Stimulated activated naive B cell treated with anti-CD40 and anti-IgM and Interleukin-4, amounts not matched to agents 10 μg/mL and 1 μg/mL and 100 μg/mL, for 72 hours (primary cell): ENCODE measurements at places on chromosomes 7 and 10.

DNA sequence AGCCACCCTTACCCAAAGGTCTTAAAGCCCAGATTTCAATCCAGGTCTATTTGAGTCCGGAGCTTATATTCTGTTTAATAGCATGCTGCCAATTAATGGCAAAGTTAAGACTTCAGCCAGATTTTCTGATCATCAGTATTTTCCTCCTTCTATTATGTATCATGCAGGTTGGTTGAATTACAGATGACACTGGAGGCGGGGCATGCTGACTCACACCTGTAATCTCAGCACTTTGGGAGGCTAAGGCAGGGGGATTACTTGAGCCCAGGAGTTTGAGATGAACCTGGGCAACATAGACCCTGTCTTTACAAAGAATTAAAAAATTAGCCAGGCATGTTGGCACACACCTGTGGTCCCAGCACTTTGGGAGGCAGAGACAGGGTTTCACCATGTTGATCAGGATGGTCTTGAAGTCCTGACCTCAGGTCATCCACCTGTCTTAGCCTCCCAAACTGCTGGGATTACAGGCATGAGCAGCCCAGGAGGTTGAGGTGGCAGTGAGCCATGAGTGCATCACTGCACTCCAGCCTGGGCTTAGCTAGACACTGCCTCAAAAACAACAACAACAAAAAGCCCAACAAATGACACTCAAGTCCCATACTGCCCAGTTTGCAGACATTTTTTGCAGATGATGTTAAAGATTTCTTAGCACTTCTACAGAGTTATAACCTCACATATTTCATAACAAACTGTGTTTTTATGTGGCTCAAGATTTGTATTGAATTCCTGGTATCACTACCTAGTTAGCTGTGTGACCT, 62.5 kb downstream of the MCU start:
- H3K27ac ChIP-seq, result no peak overlapping the region
- H3K4me3 ChIP-seq, result no peak overlapping the region
- H3K36me3 ChIP-seq, result no peaks in the 10 kb centered on the region
- peaks cover 9% of the 10 kb centered on the region for H3K4me1 ChIP-seq

DNA sequence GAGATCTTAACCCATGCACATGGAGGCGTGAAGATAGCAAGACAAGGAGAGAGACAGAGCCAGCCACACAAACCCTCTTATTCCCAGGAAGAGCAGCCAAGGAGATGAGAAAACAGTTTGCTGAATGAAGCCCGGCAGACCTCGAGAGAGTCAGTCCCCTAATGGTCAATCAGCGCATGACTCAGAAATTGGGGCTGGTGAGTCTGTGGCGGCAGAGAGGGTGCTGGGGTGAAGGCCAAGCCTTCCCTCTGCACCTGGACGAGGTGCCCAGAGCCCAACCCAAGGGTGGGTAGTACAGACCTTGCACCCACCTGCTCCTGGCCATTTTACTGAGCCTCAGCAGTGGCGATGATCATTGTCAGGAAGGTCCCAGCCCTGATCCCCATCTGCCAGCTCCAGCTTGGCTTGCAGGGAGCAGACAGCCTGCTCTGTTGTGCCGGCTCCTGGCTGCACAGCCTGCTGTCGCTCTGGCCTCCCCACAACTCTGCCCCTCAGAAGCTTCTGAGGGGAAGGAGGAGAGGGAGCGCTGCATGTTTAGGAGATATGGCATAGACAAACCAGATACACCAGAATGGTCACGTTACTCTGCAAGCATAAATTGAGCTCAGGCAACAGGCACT, 256.6 kb downstream of the RPS24 start:
- H3K36me3 ChIP-seq, result no peaks in the 10 kb centered on the region
- no peak for DNase-seq
- H3K27ac ChIP-seq, result no peak overlapping the region
- H3K4me3 ChIP-seq, result no peak overlapping the region

DNA sequence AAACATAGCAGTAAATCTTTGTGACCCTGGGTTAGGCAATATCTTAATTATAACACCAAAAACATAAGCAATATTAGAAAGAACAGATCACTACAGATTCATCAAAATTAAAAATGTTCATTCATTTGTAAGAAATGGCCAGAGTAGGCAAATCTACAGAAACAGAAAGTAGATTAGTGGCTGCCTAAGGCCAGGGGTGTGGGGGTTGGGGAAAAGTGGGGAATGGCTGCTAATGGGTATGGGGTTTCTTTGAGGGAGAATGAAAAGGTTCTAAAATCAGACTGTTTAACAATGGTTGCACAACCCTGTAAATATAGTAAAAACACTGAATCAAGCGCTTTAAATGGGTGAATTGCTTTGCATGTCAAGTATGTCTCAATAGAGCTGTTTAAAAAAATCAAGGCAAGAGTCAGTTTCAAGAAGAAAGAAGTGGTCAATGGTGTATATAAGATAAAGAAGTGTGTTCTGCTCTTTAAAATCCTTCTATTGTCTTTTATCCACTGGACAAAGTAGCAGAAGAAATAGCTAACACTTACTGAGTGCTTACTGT, 42.6 kb downstream of the CDK6 start:
- no peaks in the 10 kb centered on the region for H3K27me3 ChIP-seq
- H3K27ac ChIP-seq, result no peak overlapping the region
- no peak for DNase-seq
- H3K4me1 ChIP-seq, result peaks cover 29% of the 10 kb centered on the region
- peaks cover 10% of the 10 kb centered on the region for H3K36me3 ChIP-seq

DNA sequence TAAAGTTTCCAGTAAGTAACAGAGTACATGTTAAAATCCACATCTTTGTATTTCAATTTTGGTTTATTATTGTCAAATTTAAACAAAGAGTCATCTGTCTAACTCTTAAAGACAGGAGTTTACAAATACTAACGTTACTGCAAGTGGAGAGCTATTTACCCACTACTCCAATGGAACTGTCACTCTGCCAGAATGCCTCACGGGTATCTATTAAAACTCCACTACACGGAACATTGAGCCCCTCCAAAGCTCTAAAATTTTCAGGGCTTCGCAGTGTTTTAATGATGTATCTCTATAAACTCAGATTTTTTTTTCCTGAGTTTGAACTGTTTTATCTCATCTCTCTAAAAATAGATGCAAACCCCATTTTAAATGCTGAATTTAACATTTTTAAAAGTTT, 388.7 kb upstream of the SEMA3A start:
- no peaks in the 10 kb centered on the region for H3K27me3 ChIP-seq
- DNase-seq, result no peak
- H3K4me3 ChIP-seq, result no peak overlapping the region
- H3K27ac ChIP-seq, result no peak overlapping the region

- no peak overlapping the region for H3K4me3 ChIP-seq
- H3K27ac ChIP-seq, result no peak overlapping the region
- H3K36me3 ChIP-seq, result peaks cover 3% of the 10 kb centered on the region
- H3K27me3 ChIP-seq, result peaks cover 16% of the 10 kb centered on the region
Measured at GRCh38 chr7:960269-960871, 5.9 kb upstream of the ADAP1 start.

- no peak overlapping the region for H3K4me3 ChIP-seq
- peaks cover 21% of the 10 kb centered on the region for H3K36me3 ChIP-seq
- no peak for DNase-seq
- peaks cover 15% of the 10 kb centered on the region for H3K4me1 ChIP-seq
Measured at GRCh38 chr10:99682752-99683151, 23.4 kb downstream of the ENTPD7 start.

GRCh38 chr10:34719746-34720145, 95.3 kb downstream of the PARD3 start:
- H3K4me1 ChIP-seq, result peaks cover 3% of the 10 kb centered on the region
- H3K36me3 ChIP-seq, result no peaks in the 10 kb centered on the region
- no peak overlapping the region for H3K4me3 ChIP-seq
- no peak overlapping the region for H3K27ac ChIP-seq
- no peak for DNase-seq
- no peaks in the 10 kb centered on the region for H3K27me3 ChIP-seq

GRCh38 chr10:68938117-68938516, 17.9 kb upstream of the DDX21 start:
- no peaks in the 10 kb centered on the region for H3K27me3 ChIP-seq
- peak overlapping the region; percentile 11 for H3K27ac ChIP-seq
- no peak for DNase-seq
- no peak overlapping the region for H3K4me3 ChIP-seq
- H3K36me3 ChIP-seq, result peaks cover 17% of the 10 kb centered on the region

GRCh38 chr10:3624367-3624766, 160.6 kb downstream of the KLF6 start:
- no peak overlapping the region for H3K4me3 ChIP-seq
- no peak for DNase-seq
- peaks cover 21% of the 10 kb centered on the region for H3K4me1 ChIP-seq

GRCh38 chr10:5619362-5620211, 46.8 kb downstream of the ASB13 start:
- peaks cover 17% of the 10 kb centered on the region for H3K27me3 ChIP-seq
- H3K4me1 ChIP-seq, result peaks cover 6% of the 10 kb centered on the region
- no peak overlapping the region for H3K4me3 ChIP-seq
- no peak overlapping the region for H3K27ac ChIP-seq
- DNase-seq, result no peak
- H3K36me3 ChIP-seq, result no peaks in the 10 kb centered on the region

DNA sequence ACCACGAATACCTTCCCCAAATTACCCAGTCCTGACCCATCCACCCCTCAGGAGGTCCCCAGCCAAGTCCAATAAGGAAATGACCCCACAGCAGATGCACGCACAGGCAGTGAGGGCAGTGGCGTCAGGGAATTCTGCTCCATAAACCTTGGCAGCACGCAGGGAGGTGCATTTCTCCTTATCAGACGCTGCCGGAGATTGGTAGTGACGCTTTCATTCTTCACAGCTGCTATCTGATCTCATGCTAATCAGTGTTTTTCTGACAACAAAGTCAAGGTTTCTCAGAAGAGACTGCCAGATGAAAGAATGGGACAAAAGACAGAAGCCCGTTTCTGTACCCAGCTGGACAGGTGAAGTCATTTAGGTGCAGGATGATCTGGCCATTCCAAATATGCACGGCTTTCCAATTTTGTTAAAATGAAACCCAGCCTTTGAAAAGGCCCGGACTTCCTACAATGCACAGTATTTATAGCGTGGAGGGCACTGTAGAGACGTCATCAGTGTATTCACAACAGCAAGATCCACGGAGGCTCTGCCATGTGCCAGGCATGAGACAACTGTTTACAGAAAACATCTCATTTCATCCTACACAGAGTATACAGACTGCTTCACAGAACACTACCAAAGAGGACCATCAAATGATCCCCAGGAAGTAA, 35.3 kb downstream of the DIP2C start:
- H3K4me1 ChIP-seq, result no peaks in the 10 kb centered on the region
- H3K27ac ChIP-seq, result no peak overlapping the region
- peaks cover 21% of the 10 kb centered on the region for H3K27me3 ChIP-seq
- no peak overlapping the region for H3K4me3 ChIP-seq
- H3K36me3 ChIP-seq, result no peaks in the 10 kb centered on the region

- H3K36me3 ChIP-seq, result peaks cover 26% of the 10 kb centered on the region
- H3K27ac ChIP-seq, result no peak overlapping the region
- no peak overlapping the region for H3K4me3 ChIP-seq
- H3K4me1 ChIP-seq, result peaks cover 58% of the 10 kb centered on the region
- no peaks in the 10 kb centered on the region for H3K27me3 ChIP-seq
Measured at GRCh38 chr10:35508647-35509046, 96.5 kb upstream of the GJD4 start.

- H3K27ac ChIP-seq, result no peak overlapping the region
- peaks cover 38% of the 10 kb centered on the region for H3K36me3 ChIP-seq
- no peak overlapping the region for H3K4me3 ChIP-seq
Measured at GRCh38 chr7:87452279-87452678, 23.2 kb downstream of the ABCB4 start.

DNA sequence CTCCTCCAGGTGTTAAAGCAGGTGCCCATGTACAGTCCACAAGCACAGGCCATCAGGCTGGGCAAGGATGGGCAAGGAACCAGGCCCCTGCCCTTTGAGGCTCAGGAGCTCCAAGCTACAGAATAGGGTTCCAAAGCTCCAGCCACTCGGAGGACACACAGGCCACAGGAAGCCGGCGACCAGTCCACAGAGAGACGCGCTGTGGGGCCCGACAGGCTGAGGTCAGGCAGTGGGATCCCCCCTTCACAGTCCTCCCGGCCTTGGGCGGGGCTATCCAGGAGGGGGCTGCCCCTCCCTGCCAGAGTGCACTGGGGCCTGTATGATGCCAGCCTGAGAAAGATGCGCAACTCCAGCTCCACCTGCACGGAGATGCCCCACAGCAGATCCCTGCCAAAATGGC, 34.0 kb downstream of the MAD1L1 start:
- peaks cover 53% of the 10 kb centered on the region for H3K36me3 ChIP-seq
- no peaks in the 10 kb centered on the region for H3K27me3 ChIP-seq
- no peak overlapping the region for H3K27ac ChIP-seq
- peaks cover 12% of the 10 kb centered on the region for H3K4me1 ChIP-seq
- H3K4me3 ChIP-seq, result no peak overlapping the region
